Renal cortex interstitium (tissue), 15 donors: ENCODE measurements at places on chromosomes 3 and 15. TPM values are rescaled to one million over a fixed set of nuclear protein-coding genes. Genes with fewer than 3 reads are reported as not detected.

The SLC12A8 gene
- 4.7 TPM for polyA plus RNA-seq

The SLC51A gene
- polyA plus RNA-seq, result 15.3 TPM

The B3GALNT1 gene
- polyA plus RNA-seq, result 39.3 TPM

The TEX9 gene
- 26.1 TPM for polyA plus RNA-seq

DNA sequence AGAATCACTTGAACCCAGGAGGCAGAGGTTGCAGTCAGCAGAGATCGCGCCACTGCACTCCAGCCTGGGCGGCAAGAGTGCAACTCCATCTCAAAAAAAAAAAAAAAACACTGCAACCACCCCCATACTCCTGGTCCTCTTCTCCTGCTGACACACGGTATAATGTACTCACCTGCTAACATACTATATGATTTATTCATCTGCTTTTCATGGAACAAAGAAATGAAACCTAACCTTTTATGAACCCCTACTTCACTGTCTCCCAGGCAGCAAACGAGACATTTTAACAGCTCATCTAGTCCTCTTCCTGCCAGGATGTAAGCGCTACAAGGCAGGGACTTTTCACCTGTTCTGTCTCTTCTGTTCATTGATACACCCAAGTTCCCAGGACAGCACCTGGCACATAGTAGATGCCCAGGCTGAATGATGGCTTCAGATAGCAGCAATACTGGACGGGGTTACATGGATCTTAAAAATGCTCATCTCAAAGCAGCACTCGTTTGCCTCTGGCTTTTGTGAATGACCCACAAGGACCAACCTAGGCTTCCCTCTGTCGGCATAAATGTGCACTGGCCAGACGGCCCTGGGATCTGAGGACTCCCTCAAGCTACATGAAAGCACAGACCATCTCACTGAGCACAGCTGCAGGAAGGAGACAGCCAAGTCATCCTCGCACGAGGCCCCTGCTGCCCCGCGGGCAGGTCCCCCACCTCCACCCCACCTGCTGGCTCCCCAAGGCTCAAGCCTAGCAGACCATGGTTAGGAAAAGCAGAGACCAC, 20.3 kb downstream of the XXYLT1 start:
- DNase-seq, result no peak

- no peak for DNase-seq
Observed at GRCh38 chr3:194860725-194861124, 175.0 kb downstream of the FAM43A start.

DNA sequence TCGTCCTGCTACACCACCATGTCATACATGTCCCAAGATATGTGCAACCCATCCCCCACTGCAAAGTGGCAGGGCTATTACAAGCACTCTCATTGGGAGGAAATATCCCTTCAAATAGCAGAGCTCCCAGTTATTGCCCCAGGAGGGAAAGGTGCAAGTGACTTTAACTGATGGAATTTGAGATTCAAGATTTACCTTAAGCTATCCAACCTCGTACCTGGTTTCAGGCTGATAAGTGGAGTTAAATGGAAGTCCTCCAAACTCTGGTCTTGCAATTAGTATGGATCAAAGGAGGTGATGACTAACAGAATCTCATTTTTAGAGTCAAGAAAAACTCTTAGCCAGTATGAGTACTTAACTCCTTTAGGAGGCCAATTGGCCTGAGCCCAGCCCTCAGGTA, 2.1 kb downstream of the SLCO2A1 start:
- DNase-seq, result no peak

DNA sequence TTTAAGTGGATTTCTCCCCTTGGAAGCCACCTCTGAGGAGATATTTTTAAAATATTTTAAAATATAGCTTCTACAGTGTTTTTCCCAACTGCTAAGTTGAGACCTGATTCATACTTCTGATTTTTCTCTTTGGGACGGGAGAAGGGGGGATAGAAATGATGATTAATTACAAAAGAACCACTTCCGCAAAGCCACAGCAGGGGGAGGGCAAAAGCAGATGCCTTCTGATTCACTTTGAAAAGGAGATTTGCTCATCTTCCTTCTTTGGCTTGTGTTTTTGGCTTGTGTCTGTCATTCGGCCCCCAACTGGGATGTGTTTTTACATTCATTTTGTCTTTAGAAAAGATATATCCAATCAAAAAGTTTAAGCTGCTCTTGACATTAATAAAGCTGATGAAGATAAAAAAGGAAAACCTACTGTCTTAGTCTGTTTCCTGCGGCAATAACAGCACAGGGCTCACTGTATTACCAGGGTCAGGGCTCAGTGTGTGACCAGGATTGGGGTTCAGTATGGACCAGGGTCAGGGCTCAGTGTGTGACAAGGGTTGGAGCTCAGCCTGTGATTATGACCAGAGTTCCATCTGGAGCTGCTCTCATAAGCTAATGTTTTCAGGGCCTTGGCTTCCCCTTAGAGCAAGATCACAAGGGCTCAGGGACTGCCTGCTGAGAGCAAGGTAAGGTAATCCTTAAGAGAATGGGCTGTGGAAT, 223.2 kb downstream of the MTHFS start:
- DNase-seq, result no peak
